ENCODE measurements at places on chromosomes 2 and 18. TPM values are rescaled to one million over a fixed set of nuclear protein-coding genes. Genes with fewer than 3 reads are reported as not detected.

The GCFC2 gene
- total RNA-seq: 15.7 TPM

The LPIN2 gene
- total RNA-seq: 48.7 TPM

The PLCD4 gene
- 0.25 TPM for total RNA-seq

- no peak for DNase-seq
- no peaks in the 10 kb centered on the region for H3K36me3 ChIP-seq
- H3K27ac ChIP-seq: no peak overlapping the region
- no peak overlapping the region for H3K4me3 ChIP-seq
- peaks cover 4% of the 10 kb centered on the region for H3K4me1 ChIP-seq
Observed at GRCh38 chr2:43078781-43079755, 147.3 kb downstream of the ZFP36L2 start.

GRCh38 chr2:64985447-64985846 lies 3.8 kb upstream of the SLC1A4 start:
- H3K27ac ChIP-seq: no peak overlapping the region
- H3K27me3 ChIP-seq: no peaks in the 10 kb centered on the region
- DNase-seq: no peak
- no peak overlapping the region for H3K4me3 ChIP-seq

GRCh38 chr18:23235860-23236259 lies 100.6 kb downstream of the CABLES1 start:
- DNase-seq: no peak
- H3K27ac ChIP-seq: no peak overlapping the region
- H3K36me3 ChIP-seq: no peaks in the 10 kb centered on the region
- H3K27me3 ChIP-seq: no peaks in the 10 kb centered on the region
- no peak overlapping the region for H3K4me3 ChIP-seq

DNA sequence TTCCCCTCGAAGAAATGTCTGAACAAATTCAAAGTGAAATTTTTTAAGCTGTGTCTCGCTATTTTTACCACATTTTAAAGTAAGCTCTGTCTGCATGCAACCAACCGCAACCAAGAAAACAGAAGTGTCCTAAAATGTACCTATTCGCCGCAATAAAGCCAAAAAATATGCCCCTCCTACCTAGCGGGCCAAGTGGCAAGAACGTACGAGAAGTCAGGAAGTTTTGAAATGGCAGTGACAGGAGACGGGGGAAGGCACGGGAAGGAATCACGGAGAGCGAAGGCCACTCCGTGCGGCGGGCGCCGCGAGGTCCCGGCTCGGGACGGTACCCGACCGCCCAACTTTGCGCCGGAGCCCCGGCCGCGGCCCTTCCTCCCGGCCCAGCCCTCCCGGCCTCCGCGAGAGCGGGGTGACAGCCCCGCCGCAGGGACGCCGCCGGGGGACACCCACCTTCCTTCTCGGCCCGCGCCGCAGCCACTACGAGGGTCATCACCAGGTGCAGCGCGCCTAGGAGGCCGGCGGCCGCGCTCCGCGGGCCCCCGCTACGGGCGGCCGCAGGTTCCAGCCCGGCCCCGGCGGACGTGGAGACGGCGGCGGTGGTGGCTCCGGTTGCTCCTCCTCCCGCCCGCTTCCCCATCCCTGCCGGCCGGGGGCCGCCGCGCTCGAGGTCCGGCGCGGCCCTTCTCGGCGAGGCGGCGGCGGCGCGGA lies 568 bp downstream of the TMEM131 start:
- H3K36me3 ChIP-seq: no peaks in the 10 kb centered on the region
- H3K4me3 ChIP-seq: peak overlapping the region; percentile 70
- H3K4me1 ChIP-seq: peaks cover 17% of the 10 kb centered on the region
- DNase-seq: peak; percentile 78
- H3K27ac ChIP-seq: peak overlapping the region; percentile 93
